Uterus (tissue), 4 donors: ENCODE measurements at places on chromosomes 1 and 21. TPM values are rescaled to one million over a fixed set of nuclear protein-coding genes. Genes with fewer than 3 reads are reported as not detected.
A peak's percentile ranks its signal among the peaks of the same experiment; 100 is the strongest.

- no peak for DNase-seq
These were observed 5.7 kb downstream of the AGMAT start for GRCh38 chr1:15578921-15579682.

Gene PGBD2
- total RNA-seq, result 12.6 TPM

- no peak for DNase-seq
These were observed 9.5 kb downstream of the EDEM3 start for GRCh38 chr1:184745110-184745509.

Gene AIM2
- total RNA-seq, result not detected

Gene GPR25
- total RNA-seq, result not detected

- no peak for DNase-seq
These were observed 33.9 kb downstream of the APP start for GRCh38 chr21:26136671-26137070.

Gene CELA3B
- total RNA-seq, result not detected

GRCh38 chr1:36641776-36642175 lies 159.1 kb upstream of the CSF3R start:
- DNase-seq, result no peak

DNA sequence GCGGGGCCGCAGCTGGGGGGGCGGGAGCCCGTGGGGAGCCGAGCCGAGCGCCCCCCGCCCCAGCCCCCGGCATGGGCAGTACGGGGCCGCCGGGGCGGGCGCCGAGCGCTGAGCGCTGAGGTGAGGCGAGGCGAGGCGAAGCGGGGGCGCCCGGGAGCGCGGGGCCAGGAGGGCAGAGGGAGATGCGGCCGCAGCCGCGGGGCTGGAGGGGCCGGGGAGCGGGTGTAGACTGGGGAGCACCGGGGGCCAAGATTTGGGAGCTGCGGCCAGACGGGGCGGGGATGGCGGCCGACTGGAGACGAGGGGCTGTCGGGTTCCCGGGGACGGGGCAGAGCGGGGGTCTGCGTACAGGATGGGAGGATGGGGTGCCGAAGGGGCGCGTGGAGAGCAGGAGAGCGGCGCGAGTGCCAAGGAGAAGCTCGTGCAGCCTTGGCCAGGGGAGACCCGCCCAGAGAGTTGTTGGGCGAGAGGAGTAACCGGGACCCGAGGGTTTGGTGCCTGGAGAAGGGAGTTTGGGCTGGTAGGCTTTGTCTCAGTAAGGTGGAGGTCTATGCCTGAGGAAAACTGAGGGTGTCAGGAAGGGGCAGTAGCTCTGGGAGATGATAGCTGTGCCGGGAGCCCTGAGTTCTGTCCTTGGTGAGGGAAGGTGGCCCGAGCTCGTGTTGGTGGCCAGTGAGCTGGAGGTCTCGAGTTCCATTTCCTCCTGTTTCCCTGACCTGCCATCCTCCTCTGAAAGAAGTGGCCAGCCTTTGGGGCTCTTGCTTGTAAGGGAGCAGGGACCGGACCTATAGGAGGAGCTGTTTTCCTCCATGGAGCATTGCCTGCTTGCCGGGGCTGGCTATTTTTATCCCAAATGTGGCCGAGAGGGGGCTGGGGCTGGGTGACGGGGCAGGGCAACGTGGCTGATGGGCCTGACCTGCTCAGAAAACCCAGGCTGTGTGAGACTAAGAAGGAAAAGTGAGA lies 539 bp downstream of the ATP8B2 start:
- DNase-seq, result peak; percentile 80

- DNase-seq, result no peak
These were observed 28.3 kb downstream of the KIRREL1 start for GRCh38 chr1:158021721-158022120.

Gene OR2L3
- not detected for total RNA-seq

DNA sequence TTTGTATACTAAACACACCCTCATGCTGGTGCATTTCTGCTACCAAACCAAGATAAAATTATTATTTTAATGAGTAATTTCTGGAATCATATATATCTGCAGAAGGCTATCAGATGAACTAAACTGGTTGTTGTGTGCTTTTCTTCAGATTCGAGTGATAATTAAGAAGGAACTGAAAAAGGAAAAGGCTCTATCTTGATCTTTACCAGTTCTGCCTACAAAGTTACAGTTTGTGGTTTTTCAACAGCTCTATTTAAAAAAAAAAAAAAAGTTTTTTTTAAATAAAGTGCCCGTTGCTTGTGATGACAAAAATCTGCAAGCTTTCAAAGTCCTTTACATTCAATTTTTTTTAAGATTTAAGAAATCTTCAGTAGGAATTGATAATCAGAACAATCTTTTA lies 13.6 kb downstream of the DENND1B start:
- no peak for DNase-seq

DNA sequence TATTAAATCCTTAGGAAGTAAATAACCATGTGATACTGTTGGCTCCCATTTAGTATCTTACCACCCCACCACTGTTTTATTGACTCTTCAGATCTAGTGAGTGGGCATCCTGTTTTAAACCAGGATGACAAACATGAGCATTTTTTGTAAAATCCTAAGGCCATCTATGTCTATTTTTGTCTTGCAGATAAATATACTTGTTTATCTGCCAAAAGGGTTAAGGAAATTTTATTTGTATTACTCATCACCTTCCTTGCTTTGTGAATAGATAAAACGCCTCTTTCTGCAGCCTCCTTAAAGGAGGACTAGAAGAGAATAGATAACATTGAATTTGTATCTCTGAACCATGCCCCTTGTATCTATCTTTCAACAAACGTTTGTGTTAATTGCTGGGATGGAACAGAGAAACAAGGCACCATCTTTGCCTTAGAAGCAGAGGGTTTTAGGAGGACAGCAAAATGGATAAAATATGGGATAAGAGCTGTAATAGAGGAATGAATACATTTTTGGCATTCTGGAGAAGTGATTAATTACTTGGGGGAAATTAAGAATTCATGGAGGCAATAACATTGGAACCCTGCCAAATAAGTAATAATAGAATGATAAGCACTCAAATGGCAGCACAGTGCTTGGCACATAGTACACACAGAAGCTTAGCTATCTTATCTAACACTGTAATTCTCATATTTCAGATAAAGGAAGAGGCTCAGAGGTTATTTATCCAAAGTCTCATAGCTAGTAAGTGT lies 14.7 kb downstream of the YTHDF2 start:
- no peak for DNase-seq

DNA sequence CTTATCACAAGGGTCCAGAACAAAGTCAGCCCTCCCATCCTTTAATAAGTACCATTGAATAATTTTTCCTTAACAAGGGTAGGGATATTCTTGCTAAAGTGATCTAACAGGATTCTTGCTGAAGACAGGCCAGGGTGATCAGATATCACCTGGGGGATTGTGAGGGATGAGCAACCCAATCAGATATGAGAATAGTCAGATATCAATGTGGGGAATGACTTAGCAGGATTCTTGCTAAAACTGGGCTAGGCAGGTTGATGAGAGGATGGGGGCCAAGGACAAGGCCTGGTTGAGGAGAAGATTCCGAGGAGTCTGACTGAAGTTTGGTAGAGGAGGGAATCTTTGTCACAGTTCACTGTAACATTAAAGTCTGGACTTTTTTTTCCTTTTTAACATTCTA lies 23.9 kb upstream of the NLRP3 start:
- DNase-seq, result no peak

Gene PTPRC
- 15.0 TPM for total RNA-seq

Gene AURKAIP1
- 35.1 TPM for total RNA-seq

DNA sequence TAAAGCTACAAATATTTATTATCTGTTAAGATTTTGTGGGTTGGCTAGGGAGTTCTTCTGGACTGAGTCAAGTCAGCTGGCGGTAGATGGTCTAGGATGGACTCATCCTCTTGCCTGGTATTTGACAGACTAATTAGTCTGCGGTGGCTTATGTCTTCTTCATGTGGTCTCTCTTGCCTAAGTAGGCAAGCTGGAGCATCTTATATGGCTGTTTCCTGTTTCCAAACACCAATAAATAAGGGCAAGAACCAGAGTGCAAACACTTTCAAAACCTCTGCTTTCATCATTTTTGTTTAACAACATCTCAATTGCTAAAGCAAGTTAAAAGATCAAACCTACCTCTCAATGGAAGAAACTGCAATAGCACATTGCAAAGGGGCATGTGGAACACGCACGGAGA lies 484.8 kb downstream of the PTPRC start:
- no peak for DNase-seq
